ENCODE measurements at places on chromosomes 12 and 14. TPM values are rescaled to one million over a fixed set of nuclear protein-coding genes. Genes with fewer than 3 reads are reported as not detected.

TDP1 gene
- 15.1 TPM for total RNA-seq

NEMP1 gene
- total RNA-seq, result 9.8 TPM

SLC4A8 gene
- total RNA-seq, result 1.1 TPM

NTS gene
- total RNA-seq, result not detected

SIX4 gene
- 2.0 TPM for total RNA-seq

MLF2 gene
- 121 TPM for total RNA-seq

PPP4R4 gene
- total RNA-seq, result 1.3 TPM

INHBC gene
- total RNA-seq, result not detected

LTBP2 gene
- 61.0 TPM for total RNA-seq

CPM gene
- total RNA-seq, result 886 TPM

PLEKHG3 gene
- total RNA-seq, result 12.4 TPM

KCNJ8 gene
- total RNA-seq, result 29.6 TPM

LUM gene
- 748 TPM for total RNA-seq

SYNE3 gene
- total RNA-seq, result 112 TPM

TMEM132D gene
- total RNA-seq, result not detected

PRH2 gene
- total RNA-seq, result not detected

KERA gene
- total RNA-seq, result not detected

LBHD2 gene
- total RNA-seq, result 1.4 TPM
